ENCODE measurements at places on chromosomes 16 and 17.

DNA sequence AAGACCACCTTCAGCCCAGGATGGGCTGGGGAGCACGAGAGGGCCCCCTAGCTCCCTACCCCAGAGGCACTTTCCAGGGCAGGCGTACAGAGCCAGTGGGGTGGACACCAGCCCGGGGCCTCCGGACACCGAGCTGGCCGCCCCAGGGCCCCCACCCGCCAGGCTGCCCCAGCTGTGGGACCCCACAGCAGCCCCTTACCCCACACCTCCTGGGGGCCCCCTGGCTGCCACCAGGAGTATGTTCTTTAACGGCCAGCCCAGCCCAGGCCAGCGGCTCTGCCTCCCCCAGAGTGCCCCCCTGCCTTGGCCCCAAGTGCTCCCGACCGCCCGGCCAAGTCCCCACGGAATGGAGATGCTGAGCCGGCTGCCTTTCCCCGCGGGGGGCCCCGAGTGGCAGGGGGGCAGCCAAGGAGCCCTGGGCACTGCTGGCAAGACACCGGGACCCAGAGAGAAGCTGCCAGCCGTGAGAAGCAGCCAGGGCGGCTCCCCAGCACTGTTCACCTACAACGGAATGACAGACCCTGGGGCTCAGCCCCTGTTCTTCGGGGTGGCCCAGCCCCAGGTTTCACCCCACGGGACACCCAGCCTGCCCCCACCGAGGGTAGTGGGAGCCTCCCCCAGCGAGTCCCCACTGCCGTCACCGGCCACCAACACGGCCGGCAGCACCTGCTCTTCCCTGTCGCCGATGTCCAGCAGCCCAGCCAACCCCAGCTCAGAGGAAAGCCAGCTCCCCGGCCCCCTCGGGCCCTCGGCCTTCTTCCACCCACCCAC lies 24.3 kb upstream of the ZFPM1 start:
- no peak for DNase-seq

DNA sequence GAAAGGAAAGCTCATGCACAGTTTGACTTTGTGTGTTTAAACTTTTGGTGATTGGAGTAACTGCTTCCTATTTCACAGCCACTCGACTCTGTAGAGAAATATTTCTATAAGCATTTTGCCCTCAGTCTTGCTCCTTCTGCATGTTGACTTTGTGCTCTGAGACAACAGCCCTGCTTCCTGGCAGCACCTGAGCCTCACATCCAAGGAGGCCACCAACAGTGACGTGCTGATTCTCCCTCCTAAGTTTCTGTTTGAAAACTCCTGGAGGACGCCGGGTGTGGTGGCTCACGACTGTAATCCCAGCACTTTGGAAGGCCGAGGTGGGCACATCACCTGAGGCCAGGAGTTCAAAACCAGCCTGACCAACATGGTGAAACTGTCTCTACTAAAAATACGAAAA lies 23.9 kb upstream of the WSB1 start:
- no peak for DNase-seq

DNA sequence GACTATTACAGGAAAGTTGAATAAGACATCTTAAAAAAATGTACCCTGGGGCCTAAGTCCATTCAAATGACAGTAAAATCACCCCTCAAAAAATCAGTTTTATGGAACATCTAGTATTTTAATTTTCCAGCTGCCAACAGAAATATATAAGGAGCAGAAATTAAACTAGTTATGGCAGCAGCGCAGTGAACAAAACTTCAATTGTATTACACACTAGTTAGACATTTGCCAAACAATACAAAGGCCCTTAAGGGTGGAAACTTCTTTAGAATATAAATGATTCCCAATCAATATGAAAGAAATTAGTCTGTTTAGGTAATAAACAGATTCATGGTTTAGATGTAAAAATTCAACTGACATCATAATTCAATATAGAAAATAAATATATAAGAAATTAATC lies 18.1 kb upstream of the RFFL start:
- DNase-seq: no peak

GRCh38 chr17:9350080-9350479 lies 225.5 kb downstream of the STX8 start:
- DNase-seq: no peak

- no peak for DNase-seq
Measured at GRCh38 chr17:50798424-50799288, 31.3 kb upstream of the ANKRD40CL start.

GRCh38 chr16:89534252-89534756 lies 26.1 kb downstream of the SPG7 start:
- DNase-seq: peak; percentile 37

DNA sequence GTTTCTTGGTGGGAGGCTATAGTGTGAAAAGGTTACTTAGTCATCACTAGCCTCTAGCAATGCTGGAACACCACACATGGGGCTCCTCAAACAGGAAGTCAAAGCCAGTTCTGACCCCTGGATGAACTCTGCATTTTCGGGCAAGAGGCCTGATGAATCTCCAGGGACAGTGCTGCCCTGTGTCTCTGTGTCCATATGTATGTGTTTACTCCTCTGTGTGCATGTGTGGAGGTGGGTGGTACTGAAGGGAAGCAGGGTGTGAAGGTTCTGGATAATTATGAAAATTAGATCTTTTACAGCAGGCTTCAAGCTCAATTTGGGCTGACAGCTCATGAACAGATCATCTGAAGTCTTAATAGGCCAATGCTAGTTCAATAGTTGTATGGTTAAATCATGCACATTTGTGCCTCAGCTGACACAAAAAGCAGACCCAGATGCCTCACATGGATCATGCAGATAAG lies 133.6 kb downstream of the SNX11 start:
- peak; percentile 31 for DNase-seq

GRCh38 chr16:83981799-83982198 lies 13.8 kb downstream of the NECAB2 start:
- no peak for DNase-seq

DNA sequence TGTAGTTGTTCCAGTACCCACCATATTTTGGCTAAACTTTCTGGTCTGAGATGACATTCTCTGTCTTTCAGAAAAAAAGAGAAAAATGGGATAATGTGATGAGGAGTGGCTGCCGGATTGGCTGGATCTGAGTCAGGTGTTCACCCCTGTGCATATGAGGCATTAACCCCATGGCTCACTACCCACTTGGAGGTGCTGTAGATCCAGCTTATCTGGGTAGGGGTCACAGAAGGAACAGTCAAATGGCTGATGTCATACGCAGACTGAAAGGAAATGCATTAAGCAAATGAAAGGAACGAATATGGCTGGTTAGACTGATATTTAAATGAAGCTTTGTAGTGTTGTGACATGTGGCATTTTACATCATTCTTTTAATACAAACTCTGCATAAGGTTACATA lies 17.3 kb downstream of the MAP2K6 start:
- DNase-seq: no peak

- no peak for DNase-seq
Measured at GRCh38 chr16:4217204-4218131, 24.4 kb downstream of the SRL start.

DNA sequence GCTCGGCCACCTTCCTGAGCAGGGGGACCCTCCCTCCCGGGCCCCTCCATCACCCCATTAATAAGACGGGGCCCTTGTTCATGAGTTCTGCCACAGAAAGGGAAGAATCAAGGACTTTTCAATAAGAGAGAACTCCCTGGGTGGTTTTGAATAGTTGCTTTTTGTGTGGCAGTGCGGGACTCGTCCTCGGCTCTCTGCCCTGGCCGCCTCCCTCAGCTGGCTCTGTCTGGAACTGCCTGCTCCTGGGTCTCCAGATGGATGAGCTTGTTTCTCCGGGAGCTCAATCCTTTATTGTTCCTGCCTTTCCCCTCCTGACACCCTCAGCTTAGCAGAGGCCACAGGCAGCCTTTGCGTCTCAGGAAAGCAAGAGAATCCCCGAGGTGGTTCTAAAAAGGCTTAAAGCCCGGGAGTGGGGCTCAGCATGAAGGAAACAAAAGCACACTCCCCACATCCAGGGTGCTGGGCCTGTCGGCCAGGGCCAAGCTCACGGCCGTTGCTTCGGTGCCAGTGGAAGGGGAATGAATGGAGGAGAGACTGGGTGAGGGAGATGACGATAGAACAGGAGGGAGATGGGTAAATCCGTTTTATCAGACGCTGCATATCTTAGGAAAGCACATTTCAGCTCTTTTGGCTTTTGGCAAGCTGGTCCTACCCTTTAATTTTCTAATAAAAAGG lies 60.2 kb downstream of the RAI1 start:
- DNase-seq: no peak

DNA sequence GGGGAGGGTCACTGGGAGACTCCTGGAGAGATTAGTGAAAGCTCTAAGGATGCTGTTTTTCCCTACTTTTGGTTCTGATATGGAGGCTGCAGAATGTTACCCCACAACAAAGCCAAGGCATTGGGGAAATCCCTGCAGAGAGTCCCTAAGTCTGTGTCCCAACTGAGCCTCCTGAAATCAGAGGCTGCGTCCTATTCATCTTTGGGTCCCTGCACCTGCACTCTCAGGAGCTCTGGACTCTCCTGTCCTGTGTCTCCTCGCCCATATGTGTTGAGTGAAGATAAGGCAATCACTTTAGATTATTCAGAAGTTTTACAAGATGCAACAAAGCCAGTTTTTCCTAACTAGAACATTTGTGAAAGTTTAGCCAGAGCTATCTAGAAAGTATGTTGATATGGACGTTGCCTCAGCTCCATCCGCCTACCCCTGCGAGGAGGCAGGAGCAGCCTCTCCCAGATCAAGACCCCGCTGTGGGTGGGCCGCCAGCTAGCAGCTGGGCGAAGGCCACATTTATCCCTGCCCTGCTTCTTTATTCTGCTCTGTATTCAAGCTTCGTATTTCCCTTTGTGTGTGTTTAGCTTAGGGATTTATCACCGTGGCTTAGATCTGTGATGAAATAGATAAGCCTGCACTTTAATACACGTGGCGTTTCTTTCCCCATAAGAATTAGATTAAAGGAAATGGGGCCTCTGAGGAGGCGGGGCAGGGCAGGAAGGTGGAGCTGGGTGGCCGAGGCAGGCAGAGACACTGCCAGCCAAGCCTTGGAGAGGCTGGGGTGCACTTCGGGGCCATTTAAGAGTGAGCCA lies 37.4 kb downstream of the SHISA6 start:
- no peak for DNase-seq

DNA sequence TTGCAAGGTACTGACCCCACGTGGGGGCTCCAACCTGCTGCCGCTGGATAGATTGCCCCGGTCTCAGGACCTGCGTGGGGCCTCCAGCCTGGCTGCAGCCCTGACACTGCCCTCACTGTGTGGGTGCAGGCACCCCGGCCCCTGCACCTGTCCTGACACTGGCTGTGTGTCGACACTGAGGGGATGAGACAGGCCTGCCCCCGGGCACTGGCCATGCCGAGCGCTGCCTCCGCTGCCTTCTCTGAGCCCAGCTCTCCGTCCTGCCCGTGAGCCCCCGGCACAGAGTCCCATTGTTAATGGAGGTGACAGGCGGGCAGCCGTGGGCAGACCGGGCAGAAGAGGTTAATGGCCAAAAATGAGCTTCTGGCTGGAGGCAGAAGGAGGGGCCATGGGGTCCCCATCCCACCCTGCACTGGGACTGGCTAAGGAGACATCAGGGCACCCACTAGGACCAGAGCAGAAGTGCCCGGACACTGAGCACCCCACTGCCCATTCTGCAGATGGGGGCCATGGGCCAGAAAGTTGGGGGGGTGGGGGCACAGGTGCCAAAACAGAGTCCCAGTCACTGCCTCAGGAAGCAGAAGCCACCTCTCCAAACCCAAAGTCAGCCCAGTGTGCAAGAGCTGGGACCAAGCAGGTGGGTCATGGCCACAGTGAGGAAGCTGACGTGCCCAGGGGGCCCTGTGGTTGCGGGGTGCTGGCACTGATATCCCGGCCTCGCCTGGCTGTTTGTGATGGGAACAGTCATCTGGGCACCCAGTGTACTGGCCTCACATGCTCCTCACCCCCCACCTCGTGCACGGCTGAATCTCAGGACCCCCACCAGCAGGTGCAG lies 2.5 kb upstream of the PRR35 start:
- no peak for DNase-seq

DNA sequence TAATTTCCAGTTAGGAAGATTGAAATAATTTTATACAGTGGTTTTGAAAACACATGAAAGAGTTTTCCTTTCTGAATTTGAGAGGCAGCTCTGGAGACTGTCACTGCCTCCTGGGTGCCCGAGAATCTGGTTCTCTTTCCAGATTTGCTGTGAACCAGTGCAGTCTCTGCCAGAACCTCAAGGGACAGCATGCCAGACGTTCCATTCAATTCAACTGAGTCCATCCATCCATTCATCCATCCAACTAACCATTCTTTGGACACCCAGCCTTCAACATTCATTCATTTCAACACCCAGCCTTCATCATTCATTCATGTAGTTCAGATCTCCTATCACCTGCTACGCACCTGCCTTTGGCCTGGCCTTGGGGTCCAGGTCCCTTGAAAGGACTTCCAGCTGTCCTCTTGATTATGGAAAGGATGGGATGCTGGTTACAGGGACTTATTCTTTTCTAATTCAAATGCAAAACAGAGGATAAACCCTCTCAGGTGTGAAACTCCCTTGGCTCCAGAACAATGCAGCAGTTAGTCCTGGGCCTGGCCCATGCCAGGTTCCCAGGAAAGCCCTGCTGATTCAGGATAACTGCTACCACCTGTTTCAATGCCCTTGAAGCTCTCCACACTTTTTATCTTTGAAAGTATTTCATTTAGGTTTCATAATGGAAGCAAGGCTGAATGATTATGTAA lies 68.7 kb downstream of the WSCD1 start:
- DNase-seq: no peak
